ENCODE measurements at places on chromosomes 7 and 10.
A peak's percentile ranks its signal among the peaks of the same experiment; 100 is the strongest.

- no peak for DNase-seq
Observed at GRCh38 chr7:105037319-105037718, 23.3 kb downstream of the KMT2E start.

DNA sequence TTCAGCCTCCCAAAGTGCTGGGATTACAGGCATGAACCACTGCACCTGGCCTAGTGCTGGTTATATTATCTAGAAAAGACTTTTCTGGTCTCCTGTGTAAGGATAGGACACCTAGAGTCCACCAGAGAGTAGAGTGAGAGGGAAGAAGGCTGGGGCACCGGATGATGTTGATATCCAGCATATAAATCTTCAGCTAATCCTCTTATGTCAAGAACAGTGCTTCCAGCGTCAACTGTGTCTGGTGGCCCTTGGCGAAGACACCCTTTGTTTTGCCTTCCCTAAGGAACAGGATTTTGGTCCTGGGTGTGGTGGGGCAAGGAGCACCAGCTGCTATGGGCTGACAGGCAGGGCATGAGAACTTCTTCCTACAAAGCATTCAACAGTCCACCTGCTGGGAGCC, 16.3 kb upstream of the INMT start:
- DNase-seq = no peak

DNA sequence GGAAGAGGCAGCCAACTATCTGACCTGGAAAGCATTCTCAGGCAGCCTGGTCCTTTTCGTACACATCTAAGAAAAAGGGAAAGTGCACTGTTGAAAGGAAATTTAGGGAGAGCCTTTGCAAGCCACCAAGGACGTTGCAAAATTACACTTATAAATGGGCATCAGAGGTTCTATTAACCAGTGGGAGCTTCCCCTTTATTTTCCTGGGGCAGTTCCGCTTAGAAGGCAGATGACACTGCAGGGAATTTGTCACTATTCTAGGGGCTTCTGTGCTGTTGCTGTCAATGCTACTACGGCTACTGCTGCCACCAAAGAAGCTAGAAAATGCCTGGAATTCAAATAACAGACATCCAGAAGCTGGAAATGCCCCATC, 79.6 kb upstream of the AUTS2 start:
- DNase-seq = no peak

DNA sequence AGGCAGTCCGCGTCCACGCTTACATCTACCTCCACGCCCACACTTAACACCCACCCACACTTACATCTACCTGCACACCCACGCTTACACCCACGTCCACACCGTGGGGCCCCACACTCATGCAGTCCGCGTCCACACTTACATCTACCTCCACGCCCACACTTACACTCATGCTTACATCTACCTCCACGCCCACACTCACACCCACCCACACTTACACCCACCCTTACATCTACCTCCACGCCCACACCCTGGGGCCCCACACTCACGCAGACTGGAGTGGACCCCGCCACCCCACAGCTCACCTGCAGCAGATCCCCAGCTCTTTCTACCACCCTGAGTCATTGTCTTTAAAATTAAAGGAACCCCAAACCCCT, 32.4 kb upstream of the PWWP2B start:
- no peak for DNase-seq

DNA sequence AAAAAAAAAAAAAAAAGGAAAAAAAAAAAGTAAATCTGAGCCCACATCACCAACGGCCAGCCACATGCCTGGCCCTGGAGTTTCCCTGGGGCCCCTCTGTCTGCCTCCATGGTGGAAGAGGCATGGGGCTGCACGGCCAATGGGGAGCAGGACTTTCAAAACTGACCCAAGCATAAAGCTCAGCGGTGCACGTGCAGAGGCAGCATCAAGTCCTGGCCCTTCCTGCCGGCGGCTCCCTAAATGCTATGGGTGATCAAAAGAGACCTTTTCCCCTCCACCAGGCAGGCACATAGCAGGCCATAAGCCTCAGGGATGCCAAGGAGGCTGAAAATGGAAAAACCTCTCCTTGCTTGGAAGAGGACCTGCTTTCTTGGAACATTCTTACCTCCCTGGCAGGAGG, 94.3 kb downstream of the OAT start:
- DNase-seq = no peak

GRCh38 chr7:140440593-140440992, 36.7 kb downstream of the RAB19 start:
- no peak for DNase-seq

- DNase-seq = no peak
Observed at GRCh38 chr10:128028508-128029289, 97.5 kb downstream of the MKI67 start.

GRCh38 chr7:5559576-5560240, 136.1 kb upstream of the TNRC18 start:
- no peak for DNase-seq

DNA sequence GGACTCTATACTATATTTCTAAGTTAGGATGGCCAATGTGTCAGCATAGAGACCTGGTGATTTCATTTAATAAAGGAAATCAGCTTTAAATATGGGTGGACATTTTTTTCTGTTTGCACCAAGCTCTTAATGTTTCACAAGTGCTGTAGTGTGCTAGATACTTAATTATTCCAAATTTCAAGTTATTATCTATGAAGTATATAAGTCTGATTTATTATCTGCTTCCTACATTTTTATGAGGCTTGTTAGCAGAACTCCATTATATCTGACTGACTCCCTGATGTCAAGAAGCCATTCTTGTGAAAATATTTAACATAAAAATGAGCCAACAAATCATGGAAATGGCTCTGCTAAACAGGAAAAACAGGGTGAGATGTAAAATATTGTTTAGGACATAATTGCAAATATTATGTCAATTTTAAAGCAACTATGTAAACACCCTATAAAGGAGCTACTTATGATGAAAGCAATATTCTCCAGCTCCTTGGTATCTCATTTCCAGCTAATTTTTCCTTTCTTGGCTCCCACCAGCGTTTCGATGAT, 1415.2 kb downstream of the GATA3 start:
- DNase-seq = no peak

DNA sequence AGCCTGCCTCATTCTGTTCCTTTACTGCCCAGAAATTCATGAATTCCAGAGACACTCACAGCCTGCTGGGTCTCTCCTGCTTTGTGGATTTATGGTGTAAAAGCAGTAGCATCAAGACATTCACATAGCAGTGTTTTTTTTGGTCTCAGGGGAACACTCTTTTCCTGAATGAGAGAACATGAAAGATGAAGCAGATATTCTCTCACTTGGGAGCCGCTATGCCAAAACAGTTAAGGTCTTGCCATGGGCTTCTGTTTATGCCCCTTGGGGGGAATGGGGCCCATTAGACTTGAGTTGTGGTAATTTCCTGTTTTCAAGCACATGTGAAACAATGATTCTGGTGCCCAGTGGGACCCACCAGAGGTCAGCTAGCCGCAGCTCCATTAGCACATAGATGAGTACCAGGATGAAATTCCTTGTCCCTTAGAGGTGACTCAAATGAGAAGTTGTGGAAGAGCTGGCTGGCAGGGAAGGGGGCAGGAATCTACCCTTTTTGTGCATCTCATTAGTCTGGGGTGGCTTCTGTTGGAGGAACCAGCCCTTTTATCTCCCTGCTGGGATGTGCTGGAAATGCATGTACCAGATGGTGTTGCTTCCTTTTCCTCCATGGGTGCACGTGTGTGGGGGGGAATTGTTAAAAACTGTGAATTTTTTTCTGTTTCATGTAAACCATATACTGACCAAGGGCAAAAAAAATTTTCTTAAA, 13.3 kb downstream of the BMPER start:
- DNase-seq = no peak

DNA sequence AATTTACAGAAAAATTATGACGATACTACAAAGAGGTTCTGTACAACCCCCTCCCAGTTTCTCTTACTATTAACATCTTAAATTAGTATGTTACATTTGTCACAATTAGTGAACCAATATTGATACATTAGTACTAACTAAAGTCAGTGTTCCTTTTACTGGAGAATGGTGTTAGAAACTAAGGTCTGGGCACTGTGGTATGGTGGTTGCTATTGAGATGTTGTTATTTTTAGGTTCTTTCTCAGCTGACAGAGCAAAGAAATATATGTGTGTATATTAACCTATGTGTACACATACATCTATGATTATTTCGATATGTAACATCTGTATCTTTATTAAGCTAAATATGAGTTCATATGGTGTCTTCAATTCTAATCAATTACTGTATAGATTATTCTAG, 11.7 kb upstream of the CFTR start:
- DNase-seq = no peak

- DNase-seq = no peak
Observed at GRCh38 chr10:71836596-71836974, 14.5 kb downstream of the PSAP start.

DNA sequence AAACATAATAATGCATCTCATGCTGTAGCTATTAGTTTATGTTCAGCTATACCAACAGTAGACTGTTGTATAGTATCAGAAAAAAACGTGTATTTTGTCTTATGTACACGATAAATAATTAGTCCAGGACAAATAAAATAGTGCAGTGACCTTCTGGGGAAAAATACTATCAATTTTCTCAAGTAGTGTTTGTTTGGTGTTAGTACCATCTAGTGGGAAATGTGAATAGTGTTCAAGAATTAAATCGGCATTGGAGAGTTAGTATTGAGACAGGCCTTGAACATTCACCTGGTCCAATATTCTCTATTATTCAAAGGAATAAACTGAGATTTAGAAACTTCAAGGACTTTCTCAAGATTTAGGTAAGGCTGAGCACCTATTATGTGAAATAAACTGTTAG, 21.7 kb upstream of the OR2A5 start:
- DNase-seq = peak; percentile 56

GRCh38 chr7:123417580-123417979, 116.8 kb downstream of the IQUB start:
- no peak for DNase-seq

DNA sequence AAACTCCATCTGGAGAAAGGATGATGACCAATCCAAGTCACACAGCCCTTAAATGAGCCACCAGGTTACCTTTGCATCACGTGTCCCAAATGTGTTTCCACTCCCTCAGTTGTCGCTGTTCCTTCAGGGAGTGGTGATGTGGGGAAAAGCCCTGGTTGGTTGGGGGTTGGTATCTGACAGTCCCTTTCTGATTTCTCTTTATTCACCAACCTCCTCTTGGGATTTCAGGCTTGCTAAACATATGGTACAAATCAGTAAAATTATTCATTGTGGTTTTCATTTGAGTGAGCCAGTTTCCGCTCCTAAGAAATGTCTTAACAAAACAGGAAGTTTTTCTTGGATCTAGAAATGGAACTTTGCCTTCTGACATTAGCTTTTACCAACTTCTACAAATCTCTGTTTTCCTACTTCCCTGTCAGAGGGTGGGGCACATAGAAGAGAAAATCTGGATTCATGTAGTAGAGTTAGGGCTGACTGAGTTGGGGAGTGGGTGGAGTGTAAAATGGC, 40.0 kb upstream of the KMT2E start:
- peak; percentile 35 for DNase-seq

DNA sequence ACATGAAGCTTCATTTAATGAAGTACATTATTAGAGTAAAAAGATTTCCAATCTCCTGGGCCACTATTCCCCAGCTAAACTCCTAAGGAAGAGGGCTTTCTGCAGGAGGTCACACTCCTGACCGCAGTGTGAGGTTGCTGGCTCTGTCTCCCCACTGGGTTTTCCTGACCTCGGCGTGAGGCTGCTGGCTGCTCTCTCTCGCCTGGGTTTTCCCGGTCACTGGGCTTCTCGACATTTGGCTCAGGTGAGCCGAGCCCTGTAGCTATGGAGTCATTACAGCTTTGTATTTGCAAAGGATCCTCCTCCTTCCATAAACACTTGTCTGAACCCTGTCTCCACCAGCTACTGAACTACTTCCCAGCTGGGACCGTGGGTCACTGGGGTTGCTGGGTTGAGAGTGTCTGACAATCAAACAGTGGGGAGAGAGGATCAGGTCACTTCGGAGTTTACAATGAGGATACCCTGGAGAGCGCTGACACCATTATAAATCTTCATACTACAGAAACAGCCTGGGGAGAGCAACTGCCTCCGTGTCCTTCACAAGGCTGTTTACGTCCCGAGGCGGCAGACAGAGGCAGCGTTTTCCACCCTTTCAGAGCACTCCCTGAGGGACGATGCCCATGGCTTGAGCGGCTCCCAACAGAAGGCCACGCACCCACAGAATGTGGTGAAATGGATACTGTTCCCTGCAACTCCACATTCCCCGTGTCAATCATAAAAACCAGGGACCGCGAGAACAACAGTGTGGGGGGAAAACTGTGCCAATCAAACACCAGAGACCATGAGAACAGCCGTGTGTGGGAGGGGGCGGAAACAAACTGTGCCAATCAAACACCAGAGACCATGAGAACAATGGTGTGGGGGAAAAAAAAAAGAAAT, 226.2 kb downstream of the ZMYND11 start:
- no peak for DNase-seq

DNA sequence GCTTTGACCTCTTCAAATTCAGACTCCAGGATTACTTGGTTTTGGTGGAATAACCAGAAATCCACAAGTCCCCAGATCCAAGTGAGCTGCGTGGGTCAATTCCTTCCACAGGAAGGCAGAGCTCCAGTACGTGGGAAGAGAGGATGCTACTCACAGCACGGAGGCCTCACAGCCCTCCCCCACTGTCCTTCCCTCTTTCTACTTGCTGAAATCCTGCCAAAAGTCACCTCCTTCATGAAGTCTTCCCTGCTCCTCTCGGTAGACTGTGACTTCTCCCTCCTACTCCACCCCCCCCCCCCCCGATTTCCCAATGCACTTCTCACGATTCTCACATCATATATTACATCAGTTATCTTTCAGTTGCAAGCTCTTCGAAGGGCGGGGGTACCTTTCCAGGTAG, 12.3 kb downstream of the CAMK2G start:
- no peak for DNase-seq
